AG04449 (cell line): ENCODE measurements at places on chromosomes 1 and 21.

GRCh38 chr1:86852782-86853408 is 61.0 kb downstream of the SELENOF start:
- no peak for DNase-seq

DNA sequence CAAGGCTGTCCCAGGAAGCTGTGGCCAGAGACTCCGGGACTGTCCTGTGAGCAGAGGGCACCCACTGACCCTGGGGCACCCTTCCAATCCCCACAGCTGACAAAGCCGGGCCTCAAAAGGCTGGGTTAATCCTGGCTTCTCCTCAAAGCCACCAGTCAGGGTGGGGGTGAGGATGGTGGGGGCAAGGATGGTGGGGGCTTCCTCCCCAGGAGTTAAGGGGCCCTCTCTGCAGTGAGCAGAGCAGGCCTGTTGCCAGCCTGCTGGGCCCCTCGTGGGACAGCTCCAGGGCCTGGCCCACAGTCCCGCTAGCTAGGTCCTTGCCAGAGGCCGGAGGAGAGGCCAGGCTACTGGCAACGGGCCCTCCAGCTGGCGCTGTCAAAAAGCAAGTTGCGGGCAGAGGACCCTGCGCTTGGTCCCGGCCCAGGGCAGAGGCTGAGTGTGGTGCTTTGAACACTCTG is 37.9 kb upstream of the CCDC27 start:
- DNase-seq: no peak

GRCh38 chr1:15325375-15326085 is 78.5 kb downstream of the FHAD1 start:
- DNase-seq: no peak

DNA sequence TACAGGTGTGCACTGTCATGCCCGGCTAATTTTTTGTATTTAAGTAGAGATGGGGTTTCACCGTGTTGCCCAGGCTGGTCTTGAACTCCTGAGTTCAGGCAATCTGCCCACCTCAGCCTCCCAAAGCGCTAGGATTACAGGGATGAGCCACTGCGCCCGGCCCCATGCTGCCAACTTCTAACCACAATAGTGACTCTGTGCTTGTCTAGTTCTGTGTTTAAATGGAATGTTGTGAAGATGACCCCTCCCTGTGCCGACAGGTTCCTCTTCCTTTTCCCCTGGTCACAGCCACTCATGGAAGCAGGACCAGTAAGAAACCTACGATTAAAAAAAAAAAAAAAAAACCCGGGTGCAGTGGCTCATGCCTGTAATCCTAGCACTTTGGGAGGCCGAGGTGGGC is 4.7 kb downstream of the MAP1LC3C start:
- no peak for DNase-seq

DNA sequence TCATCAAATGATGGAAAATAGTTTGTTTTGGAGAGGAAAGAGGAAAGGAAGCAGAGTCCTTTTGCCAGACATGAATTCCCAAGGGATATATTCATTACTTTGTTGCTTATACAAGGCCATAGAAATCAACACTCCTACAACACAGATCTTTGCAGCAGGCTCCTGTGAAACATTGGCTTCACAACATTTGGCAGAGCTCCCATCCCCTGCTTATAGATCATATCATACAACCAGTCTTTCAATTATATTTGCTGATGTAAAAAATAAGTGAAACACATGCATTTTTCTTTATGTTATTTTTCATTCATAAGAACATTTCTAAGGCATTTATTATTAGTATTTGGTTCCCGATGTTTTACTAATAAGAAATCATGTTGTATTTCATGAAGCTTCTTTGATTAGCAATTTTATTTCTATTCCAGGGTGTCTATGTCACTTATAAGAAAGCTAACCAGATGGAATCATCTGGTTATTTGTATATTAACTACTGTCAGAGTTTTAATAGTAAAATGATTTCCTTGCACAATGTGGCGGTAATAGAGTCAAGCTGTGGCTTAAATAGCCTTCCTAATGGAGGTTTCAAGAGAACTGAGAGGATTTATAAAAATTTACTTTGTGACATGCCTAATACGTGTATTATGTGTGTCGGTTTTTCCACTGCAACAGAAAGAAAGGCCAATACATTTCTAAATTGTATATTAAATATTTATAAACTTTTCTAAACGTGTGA is 470.3 kb upstream of the NCAM2 start:
- no peak for DNase-seq

DNA sequence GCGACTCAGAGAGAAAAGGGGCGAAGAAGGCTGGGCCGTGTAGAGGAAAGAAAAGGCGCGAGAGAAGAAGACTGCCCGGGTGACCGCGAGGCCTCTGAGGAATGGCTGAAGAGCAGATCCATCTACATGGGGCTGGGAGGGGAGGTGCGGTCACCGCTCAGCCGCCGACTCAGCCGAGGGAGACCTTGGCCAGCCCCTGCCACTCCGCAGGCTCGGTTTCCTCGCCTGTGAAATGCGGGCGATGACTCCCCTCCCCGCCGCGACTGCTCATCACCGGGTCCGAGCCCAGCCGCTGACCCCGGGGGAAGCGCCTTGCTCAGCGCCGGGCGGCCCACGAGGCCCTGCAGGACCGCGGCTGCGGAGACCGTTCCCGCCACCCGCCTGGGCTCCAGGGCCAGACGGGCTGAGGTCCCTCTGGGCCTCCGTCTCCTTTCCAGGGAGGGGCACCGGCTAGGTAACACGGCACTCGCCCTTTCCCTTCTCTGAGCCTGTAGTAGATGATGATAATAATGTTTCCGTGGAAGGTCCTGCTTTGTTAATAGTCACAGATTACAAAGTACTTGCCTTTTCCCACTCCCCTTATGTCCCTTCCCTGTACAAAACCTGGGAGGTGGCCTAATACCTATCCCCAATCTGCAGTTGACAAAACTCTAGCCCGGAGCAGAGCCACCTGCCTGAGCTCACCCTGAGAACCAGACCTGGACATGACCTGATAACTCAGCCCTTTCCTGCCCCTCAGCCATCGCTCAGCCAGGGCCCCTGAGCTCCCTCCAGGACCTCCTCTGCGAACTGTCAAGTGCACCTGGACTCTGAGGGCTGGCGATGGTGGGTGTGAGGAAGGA is 1.6 kb upstream of the BSND start:
- DNase-seq: no peak

DNA sequence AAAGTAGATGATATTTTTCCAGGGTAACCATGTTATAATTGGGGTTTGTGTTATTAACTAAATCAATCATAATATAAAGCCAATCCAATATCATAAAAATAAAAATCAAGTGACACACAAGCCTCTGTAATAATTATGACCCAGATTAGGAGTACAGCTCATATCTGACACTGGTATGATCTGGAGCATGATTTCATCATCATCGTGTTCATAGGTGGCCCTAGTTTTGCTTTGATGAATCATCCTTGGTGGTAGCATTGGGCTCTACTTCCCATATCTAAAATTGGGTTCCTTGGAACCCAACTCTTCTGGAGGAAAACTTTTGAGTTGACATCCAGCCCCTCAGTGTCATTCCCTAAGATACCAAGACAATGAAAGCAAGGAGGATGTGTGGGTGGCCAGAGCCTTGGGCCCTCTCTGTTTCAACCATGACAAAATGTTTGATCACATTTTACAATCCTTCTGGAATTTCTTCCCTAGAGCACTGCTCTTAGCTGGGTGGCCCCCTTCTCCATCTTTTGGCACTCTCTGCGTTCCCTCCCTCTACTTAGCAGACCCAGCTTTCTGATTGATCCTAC is 37.0 kb upstream of the ENAH start:
- no peak for DNase-seq

DNA sequence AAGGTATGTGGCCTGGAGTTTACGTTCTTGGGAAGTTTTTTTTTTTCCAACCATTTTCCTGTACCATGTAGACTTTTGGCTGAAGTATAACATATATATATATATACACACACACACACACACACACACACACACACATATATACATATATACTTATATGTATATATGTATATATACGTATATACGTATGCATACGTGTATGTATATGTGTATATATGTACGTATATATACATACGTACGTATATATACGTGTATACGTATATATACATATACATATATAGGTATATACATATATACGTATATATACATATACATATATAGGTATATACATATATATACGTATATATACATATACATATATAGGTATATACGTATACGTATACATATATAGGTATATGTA is 18.9 kb downstream of the CR1 start:
- no peak for DNase-seq

GRCh38 chr1:26278303-26278702 is 1.6 kb upstream of the SH3BGRL3 start:
- DNase-seq: no peak

DNA sequence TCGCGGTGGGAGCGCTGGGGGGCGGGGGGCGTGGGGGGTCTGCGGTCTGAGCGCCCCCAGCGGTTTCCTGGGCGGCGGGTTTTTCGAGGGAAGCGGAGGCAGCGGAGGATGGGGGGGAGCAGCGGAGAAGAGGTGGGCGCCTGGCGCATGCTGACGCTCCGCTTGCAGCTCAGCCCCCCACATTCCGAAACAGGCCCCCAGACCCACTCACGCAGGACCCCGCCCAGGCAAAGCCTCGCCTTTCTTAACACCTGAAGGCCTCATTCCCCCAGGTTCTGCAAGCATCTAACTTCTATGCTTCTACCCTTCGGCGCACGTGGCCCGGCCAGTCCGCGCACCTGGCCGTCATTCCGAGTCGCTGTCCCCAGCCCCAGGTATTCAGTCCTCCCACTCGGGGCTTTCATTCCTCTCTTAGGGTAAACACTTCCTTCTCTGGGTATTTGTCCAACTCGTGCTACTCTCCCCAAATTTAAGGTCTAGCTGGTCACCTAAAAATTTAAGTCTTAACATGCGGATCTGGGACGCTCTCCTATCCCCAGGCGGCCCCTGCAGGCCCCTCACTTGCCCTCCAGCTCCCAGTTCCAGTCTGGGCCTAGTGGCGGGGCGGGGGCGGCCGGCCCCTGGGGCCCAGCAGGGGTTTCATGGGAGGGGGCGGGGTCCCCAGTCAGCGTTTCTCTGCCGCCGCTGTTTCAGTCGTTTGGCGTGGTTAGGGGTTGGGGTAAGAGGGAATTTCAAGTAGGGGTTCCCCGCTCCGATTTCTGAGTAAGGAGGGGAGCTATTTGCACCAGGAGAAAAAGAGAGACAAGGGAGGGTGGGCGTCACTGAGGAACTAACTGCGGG is 2.8 kb upstream of the ZBTB7B start:
- no peak for DNase-seq

DNA sequence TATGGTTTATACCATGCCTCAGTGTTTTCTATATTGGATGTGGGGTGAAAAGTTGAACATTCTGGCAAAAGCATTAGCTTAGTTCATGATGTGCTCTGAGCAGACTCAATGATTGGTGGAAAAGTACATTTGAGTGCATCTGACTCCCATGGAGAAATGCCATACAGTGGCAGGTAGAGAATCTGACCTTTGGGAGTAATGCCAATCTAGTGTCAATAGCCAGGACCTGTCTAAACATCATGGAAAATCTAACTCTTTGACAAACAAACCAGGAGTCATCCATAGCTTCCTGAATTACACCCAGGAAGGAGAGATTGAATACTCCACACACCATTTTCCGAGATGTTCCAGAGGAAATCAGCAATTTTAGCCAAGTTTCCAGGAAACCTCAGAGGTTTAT is 51.0 kb downstream of the XCL1 start:
- DNase-seq: no peak

DNA sequence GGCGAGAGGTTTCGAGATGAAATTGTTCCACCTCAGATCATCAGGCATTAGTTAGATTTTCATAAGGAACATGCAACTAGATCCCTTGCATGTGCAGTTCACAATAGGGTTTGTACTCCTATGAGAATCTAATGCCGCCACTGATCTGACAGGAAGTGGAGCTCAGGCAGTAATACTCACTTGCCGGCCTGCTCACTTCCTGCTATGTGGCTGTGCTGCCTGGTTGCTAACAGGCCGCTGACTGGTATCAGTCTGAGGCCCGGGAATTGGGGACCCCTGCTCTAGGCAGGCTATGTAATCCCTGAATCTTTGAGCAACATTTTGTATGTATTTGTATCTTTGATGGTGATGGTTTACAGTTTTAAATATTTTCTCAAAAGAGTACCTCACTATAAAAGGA is 32.5 kb downstream of the XKR8 start:
- DNase-seq: no peak

GRCh38 chr1:175158170-175158591 is 34.4 kb downstream of the KIAA0040 start:
- no peak for DNase-seq

GRCh38 chr1:84539972-84540371 is 33.6 kb upstream of the GNG5 start:
- no peak for DNase-seq

DNA sequence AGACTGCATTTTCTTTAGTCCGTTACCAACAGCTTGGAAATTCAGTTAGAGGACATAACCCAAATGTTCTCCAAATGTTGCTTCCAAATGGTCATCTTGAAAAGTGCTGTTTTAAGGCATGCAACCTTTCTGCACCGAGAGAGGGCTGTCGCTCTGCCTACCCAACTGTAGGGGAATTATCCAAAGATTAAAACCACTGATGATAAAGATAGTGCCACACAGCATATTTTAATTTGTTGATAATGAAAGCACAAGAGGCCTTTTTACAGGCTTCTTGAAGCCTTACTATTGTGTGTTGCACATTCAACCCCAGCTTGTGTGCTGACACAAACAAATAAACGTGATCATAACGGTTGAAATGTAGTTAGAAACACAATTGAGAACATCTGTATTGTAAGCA is 121.5 kb downstream of the LMO4 start:
- no peak for DNase-seq

- DNase-seq: no peak
Observed at GRCh38 chr1:55958498-55958897, 620.9 kb downstream of the PLPP3 start.

- no peak for DNase-seq
Observed at GRCh38 chr21:23886828-23887724, 1720.2 kb downstream of the MRPL39 start.

DNA sequence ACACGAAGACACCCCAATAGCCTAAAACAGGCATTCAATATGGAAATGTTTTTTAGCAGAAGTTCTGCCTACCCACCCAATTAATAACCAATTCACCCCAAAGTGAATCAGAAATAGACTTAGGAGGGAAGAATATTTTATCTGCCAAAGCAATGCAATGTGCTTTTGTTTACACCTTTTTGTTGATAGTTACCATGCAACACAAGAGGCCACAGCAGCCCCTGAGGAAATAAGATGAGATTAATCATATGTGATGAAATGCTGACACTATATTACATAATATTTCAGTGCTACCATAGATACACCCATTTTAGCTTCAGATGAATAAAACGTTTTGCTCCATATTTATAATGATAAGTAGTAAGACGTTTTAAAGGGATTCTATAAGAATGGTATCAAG is 60.9 kb upstream of the RGS2 start:
- DNase-seq: no peak

GRCh38 chr1:1228596-1229321 is 3.0 kb downstream of the SDF4 start:
- DNase-seq: no peak

DNA sequence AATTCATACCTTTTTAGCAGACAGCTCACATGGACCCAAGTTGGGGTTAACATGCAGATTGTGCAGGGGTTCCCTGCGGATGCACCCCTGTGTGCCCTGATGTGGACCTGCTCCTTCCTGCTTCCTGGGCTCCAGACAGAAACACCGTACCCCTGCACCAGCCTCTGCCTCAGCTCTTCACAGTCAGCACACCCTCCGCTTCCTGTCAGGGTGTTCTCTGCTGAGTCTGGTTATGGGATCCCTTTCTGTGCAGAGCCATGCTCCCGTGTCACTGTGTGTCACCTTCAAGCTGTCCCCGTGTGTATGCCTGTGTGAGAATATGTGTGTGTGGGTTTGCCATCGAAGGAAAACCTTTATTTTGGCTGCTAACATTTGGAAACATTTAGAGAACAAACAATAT is 48.7 kb upstream of the KCNJ15 start:
- DNase-seq: no peak
